ENCODE measurements at places on chromosomes 4 and X. TPM values are rescaled to one million over a fixed set of nuclear protein-coding genes. Genes with fewer than 3 reads are reported as not detected.

- no peak for DNase-seq
These were observed 53.5 kb downstream of the TMEM164 start for GRCh38 chrX:110056419-110056818.

DNA sequence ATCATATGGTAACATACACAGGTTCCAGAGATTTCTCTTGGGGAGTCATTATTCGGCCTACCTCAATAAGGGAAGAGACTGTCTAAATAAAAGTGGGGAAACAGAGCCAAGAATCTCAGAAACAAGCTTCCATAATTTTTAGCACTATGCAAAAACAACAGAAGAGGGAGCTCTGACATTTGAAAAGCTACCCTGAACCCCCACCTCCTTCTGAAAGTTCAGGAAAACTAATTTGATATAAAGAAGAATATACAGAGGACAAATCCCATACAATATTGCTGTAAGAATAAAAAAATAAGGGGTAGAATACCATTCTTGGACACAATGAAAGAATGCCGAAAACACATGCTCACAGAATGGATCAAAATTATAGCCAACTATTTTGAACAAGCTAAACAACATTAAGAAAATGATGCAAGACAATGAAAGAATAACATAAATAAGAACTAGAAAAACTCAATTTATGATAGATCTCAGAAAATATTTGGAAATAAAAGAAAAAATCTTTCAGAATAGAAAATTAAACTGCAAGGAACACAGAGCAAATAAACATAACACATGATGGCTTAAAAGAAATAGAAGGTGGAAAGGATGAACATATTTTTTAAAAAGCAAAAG lies 14.4 kb upstream of the ZNF41 start:
- DNase-seq, result no peak

- peak; percentile 24 for DNase-seq
These were observed 646.7 kb downstream of the PDHA2 start for GRCh38 chr4:96486563-96486962.

DNA sequence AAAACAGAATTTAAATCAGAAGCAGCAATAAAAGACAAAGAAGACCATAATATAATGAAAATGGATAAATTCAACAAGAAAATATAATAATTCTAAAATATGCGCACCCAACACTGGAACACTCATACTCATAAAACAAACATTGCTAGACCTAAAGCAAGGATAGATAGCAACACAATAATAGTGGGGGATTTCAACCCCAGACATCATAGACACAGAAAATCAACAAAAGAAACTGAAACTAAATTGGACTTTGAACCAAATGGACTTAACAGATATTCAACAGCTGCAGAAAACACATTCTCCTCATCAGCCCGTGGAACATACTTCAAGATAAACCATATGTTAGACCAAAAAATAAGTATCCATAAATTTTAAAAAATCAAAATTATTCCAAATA lies 1552.6 kb downstream of the C4orf33 start:
- DNase-seq, result no peak

DNA sequence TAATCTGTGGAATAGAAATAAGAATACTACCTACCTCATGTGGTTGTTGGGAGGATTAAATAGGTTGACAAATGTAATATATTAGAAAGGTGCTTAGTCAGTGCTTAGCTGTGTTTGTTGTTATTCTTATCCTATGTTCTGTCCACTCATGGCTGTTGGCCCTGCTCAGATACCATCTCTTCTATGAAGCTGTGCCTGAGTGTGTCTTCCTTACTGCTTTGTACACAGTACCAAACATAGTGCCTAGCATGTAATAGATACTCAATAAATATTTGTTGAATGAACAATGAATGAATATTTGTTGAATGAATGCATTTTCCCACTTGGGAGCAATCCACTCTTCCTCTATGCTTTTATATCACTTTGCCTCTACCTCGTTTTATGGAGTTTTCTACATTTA lies 57.2 kb downstream of the NHS start:
- DNase-seq, result no peak

GRCh38 chr4:173507471-173508385 lies 22.3 kb downstream of the HAND2 start:
- DNase-seq, result peak; percentile 71

DNA sequence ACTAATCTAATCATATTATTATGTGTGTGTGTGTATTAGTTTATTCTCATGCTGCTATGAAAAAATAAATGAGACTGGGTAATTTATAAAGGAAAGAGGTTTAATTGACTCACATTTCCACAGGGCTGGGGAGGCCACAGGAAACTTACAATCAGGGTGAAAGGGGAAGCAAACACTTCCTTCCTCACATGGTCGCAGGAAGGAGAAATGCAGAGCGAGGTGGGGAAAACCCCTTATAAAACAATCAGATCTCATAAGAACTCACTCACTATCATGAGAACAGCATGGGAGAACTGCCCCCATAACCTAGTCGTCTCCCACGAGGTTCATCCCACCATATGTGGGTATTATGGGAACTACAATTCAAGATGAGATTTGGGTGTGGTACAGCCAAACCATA lies 190.9 kb upstream of the TAPT1 start:
- DNase-seq, result no peak

GRCh38 chr4:60450054-60450453 lies 750.1 kb upstream of the ADGRL3 start:
- peak; percentile 20 for DNase-seq

DNA sequence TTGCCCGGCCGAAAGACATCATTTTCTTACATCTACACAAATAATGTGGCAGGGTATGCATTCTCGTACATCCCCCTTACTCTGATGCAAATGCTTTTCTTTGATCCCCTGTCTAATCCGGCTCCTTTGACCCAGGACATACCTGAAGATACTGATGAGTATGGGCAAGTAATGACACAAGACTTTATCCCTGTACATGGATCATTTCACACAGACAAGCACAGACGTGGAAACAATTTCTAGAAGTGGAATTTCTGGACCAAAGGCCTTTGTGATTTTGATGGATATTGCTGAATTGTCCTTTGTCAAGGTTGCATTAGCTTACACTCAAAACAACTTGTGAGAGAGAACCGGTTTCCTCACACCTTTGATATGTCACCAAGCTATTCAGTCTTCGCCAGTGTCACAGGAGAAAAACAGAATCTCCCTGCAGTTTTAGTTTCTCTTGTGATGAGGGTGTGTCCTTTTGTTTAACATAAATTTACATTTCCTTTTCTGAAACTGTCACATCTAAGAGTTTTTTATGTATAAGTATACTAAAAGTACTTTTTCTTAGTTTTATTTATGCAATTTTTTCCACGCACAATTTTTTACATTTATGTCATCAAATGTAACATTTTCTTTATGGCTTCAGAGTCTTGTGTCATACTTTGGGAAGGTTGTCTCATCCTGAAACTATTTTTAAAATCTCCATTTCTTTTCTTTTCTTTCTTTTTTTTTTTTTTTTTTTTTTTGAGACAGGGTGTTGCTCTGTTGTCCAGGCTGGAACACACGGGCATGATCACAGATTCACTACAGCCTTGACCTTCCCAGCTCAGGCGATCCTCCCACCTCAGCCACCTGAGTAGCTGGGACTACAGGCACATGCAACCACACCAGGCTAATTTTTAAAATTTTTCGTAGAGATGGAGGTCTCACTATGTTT lies 25.2 kb downstream of the RWDD4 start:
- DNase-seq, result peak; percentile 13

- no peak for DNase-seq
These were observed 7.8 kb upstream of the ZNF718 start for GRCh38 chr4:116499-116898.

DNA sequence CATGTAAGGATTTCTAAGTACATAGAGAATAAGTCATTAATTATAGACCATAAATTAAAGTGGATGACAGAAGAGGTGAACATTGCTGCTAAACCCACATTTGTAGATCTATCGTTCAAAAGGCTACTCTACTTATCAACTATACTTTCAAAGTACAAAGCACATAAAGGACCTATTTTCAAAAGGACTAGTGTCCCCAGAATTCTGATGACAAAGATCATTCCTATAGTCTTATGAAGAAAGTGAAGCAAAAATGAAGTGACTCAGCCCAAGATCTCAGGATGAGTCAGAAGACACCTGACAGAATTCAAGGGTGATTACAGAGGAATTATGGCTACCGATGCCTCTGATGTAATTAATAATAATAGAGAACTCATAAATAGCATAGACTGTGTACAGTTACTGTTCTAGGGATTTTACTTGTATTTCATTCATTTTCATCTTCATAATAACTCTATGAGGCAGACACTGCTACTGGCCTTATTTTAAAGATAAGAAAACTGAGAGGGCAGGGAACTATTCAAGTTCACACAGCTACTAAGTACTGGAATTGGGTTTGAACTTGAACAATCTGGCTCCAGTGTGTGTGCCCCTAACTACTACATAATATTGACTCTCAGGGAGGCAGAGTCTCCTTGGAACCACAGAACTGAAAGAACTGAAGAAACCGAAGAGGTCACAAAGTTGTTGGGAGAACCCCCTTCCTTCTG lies 17.1 kb downstream of the USP46 start:
- DNase-seq, result no peak

DNA sequence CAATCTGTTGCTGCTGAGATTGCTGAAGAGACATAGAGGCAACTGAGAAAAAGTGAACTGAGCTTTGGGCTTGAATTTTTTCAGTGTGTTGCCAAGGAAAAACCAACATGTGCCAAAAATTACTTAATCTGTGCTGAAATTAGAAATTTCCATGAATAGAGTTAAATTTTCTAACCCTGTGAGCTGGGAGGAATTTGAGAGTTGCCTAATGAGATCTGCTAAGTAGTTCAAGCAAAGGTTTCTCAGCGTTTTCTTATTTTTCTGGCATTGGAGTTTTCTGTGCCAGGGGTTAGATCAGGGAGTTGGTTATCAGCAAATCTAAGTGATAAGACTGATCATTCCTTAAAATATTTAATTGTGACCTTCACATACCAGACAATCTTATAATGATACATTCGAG lies 457.5 kb upstream of the GNPDA2 start:
- DNase-seq, result no peak

DNA sequence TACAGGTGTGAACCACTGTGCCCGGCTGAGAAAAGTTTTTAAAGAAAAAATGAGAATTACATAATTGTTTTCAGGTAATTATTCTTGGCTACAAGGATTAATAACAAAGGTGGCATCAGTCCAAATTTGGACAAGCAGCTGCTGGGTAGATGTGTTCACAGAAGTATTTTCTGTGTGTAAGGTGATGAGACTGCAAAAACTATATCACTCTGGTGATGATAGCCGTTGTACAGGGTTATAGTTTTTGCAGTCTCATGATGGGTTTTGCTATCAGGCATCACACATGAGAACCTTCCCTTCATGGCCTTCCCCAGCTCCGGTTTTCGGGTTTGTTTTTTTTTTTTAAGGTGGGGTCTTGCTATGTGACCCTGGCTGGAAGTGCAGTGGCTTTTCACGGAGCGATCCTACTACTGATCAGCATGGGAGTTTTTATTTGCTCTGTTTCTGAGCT lies 5.1 kb upstream of the SLC10A3 start:
- DNase-seq, result no peak

DNA sequence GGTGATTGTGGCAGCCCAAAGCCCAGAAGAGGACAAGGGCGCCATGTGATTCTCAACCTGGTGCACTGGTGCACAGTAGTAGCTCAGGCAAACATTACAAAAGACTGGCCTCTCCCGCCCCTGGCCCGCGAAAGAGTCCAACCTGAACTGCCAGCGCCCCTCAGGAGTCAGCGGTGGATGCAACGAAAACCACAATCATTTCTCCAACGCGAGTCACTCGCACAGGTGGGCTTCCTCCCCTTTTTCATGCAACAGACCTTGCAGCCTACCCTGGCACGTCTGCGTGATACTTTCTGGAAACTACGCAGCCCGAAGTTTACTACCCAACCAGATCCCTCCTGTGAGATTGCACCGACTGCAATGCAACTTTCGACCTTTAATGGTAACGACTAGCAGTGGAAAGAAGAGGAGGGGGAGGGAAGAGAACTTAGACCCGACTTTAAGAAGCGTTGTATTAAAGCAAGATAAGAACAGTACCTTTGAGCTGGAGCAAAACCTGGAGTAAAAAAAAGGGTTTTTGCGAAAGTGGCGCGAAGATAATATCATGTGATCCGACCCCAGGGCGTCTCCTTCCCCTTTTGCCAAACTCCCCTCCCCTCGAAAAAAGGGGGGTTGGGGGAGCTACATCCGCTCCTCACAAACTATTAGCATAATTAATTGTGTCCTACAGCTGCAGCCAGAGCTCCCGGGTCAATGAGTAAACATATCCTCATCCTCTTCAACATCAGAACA lies 63.3 kb upstream of the CCDC160 start:
- DNase-seq, result peak; percentile 79

- no peak for DNase-seq
These were observed 365.5 kb downstream of the PCDH7 start for GRCh38 chr4:31085689-31086088.

- no peak for DNase-seq
These were observed 88.1 kb downstream of the CCSER1 start for GRCh38 chr4:90215286-90215685.

DNA sequence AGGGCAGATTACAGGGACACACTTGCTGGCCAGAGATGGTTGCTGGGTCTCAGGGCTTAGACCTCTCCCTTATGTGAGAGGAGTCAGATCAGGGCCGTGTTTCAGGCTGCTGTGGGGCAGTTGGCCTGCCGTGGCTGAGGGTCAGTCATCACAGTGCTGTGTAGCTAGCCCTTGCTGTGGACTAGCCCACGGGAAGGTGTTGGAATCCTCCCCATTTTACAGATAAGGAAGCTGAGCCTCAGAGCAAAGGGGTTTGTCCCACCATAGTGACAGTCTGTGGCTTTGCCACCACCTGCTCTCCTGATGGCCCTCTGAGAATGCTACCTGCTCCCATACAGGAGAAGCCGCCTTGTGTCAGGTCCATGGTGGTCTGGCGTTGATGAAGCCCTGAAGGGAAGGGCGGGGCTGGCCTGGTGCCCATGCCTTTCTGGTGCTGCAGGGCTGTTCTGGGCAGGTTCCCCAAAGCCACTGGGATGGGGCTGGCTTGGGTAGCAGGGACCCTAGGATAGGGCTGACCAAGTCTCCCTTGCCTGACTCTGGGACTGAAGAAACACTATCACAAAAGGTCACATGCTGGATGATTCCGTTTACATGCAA lies 2.4 kb upstream of the FAM53A start:
- DNase-seq, result no peak

GRCh38 chrX:119482481-119483480 lies 14.5 kb downstream of the SLC25A5 start:
- peak; percentile 67 for DNase-seq

DNA sequence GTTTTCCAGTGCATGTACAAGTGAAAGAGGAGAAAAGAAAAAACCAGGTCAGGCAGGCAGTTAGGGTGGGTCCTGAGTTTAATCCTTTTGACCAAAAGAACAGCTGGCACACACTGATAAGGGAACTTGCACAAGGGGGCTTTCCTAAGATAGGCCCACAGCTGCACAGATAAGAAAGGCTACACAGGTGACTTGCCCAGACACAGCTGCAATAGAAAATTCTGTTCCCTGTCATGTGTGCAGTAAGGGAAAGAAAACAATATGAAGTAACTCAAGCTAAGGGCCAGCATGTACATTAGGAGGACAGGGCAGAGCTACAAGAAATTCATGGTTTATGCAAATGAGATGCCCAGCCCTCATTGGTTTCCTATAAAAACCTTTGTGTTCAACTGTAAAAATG lies 32.9 kb downstream of the LUZP4 start:
- DNase-seq, result no peak

- no peak for DNase-seq
These were observed 1.2 kb downstream of the TADA2B start for GRCh38 chr4:7044137-7044930.

MAGEA8 gene
- not detected for total RNA-seq

CLDN2 gene
- not detected for total RNA-seq

ATP2B3 gene
- total RNA-seq, result 0.54 TPM

VCX2 gene
- not detected for total RNA-seq

MAB21L2 gene
- not detected for total RNA-seq

SPATA4 gene
- not detected for total RNA-seq

PDZD4 gene
- total RNA-seq, result 194 TPM

GAGE1 gene
- total RNA-seq, result not detected

Data from GM23338 (cell line).